ENCODE measurements at places on chromosomes 2 and 18.

DNA sequence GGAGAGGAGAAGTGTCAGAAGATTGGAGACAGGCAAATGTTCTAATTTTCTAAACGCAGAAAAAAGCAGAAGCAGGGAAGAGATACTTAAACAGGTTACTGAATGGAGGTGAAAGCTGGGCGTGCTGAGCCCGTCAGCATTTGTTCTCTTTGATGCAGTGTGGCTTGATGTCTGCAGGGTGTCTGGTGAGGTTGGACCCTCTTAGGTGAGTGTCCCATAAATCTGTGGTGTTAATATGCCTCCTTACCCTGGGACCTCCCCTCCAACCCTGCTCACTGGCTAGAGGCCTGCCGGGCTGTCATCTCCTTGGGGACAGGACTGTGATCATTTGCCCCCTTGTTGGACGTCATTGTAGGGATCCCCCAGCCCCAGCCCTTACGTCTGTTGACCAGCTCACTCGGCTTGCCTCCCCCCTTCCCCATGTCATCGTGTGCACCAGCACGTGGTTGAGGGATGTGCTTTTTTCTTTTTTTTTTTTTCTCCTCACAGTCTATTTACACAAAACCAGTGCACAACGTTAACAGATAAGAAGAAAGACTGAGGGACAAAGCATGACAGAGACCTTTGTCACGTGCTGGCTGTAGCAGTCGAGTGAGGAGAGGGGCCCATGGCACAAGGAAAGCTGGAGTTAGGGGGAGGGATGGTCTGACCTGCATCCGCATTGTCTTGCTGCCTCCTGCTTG is 56.4 kb downstream of the NCK2 start:
- no peak for DNase-seq

GRCh38 chr2:134142341-134142738 is 111.5 kb upstream of the MGAT5 start:
- DNase-seq: no peak

- DNase-seq: no peak
These were observed 244.7 kb downstream of the NDUFA10 start for GRCh38 chr2:239780236-239780994.

DNA sequence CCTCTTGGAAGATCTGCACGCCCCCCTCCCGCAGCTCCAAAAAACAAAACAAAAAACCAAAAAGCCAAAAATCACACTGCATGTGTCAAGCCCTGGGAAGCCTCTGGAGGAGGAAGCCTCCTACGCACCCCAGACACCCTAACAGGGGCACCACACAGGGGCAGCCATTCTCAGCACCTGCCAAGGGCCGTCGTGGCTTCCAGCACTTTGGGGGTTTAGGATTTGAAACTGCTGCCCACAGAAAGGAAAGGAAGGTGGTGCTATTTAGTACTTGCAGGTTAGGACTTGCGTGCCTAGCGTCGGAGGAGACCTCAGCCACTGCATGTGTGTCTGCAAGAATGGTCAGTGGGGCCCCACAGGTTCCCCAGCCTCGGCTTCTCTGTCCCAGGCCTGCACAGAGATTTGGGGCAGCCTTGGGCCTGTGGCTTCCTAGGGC is 419 bp upstream of the GPR55 start:
- no peak for DNase-seq

DNA sequence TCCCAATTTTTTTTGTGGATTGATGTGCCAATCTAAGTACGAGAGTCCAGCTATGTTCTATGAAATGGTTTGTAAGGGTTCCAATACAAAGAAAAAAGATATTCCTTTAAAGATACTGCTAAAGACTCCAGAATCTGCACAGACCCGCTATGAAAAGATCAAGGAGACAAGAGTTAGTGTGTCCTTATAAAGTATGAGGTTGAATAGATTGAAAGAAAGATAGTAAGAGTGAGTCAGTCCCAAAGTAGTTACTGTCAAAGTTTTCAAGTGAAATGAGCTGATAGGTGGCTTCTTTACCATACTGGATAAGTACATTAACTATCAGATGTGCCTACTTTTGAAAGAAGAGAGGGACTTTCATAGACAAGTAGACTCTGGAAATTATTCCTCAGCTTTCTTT is 17.9 kb upstream of the EHBP1 start:
- no peak for DNase-seq

GRCh38 chr2:47652061-47652690 is 130.8 kb upstream of the MSH6 start:
- no peak for DNase-seq

DNA sequence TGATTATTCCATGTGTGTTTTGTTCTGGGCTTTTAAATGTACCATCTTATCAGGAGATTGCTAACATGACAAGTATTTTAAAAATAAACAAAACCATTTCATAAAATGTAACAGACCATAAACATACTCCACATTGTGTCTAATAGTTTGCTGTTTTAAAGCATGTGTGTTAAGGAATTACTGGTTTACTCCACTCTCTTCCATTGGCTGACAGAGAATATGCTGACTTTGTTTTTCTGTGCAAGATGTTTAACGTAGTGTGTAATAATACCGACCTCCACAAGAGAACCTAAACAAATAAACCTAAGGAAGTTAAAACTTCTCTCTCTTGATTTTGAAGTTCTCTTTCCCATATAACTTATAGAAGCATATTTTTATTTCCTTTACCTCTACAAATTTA is 17.0 kb upstream of the TMEM18 start:
- DNase-seq: no peak

- DNase-seq: no peak
These were observed 20.3 kb upstream of the RBBP8 start for GRCh38 chr18:22912835-22913234.

GRCh38 chr2:33287507-33288005 is 188.9 kb upstream of the RASGRP3 start:
- DNase-seq: no peak

- DNase-seq: no peak
These were observed 68.5 kb downstream of the MYO5B start for GRCh38 chr18:50126471-50126870.

GRCh38 chr2:17976871-17977746 is 98.6 kb downstream of the KCNS3 start:
- no peak for DNase-seq

- DNase-seq: no peak
These were observed 304.8 kb downstream of the TRIB2 start for GRCh38 chr2:13021470-13021957.

- no peak for DNase-seq
These were observed 225.0 kb upstream of the RAB6C start for GRCh38 chr2:129754421-129754820.

DNA sequence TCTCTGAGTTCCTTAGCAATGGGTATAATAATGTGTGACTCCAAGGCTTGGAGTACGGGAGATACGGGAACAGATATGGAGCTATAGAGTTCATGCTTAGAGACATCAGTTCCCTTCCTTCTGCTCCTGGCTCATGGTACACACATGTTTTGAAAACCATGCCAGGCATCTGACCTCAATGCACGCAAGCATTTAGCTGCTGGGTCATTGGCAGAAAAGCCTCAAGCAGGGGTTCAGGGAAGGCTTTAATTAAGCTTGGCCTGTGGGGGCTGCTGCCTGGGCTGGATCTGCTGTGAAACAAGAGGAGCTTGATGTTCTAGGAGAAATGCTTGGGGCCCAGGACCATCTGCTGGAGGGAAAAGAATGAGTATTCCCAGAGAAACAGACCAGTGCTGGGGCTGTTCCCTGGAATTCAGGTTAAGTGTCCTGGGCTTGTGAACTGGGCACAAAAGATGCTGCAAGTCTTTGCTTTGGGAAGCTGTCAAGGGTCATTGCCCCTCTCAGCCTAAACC is 3.2 kb downstream of the ALLC start:
- peak; percentile 38 for DNase-seq

DNA sequence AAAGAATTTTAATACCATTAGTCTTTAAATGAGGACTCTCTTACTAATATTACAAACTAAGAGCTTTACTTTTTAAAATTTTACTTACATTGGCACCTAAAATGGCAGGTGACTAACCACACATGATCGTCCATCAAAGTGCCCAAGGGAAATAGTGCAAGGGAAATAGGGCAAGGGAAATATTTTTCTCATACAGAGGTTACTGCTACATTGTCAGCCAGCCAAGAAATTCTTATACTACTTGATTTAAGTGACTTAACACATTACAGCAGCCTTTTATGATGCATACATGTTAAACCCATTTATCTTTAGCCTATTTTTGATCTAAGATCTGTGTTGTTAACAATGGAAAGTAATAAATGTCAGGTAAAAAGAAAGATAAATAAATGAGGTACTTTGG is 587.2 kb upstream of the PKDCC start:
- DNase-seq: no peak

DNA sequence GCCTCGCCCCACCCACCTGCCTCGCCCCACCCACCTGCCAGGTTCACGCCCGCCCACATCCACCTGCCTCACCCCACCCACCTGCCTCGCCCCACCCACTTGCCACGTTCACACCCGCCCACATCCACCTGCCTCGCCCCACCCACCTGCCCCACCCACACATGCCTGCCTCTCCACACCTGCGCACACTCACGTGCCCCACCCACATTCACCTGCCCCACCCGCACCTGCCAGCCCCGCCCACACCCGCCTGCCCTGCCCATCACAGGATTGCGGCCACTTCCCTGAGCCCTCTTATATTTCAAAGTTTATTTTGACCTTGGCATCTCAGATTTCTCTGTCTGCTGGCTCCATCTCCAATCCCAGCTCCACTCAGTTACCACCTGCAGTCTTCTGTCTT is 217.5 kb upstream of the SOX11 start:
- no peak for DNase-seq
